ENCODE measurements at places on chromosomes 7 and 10. TPM values are rescaled to one million over a fixed set of nuclear protein-coding genes. Genes with fewer than 3 reads are reported as not detected.

PHYHIPL gene
- total RNA-seq: not detected

MKX gene
- total RNA-seq: 4.4 TPM

SFRP4 gene
- total RNA-seq: 64.4 TPM

DNA sequence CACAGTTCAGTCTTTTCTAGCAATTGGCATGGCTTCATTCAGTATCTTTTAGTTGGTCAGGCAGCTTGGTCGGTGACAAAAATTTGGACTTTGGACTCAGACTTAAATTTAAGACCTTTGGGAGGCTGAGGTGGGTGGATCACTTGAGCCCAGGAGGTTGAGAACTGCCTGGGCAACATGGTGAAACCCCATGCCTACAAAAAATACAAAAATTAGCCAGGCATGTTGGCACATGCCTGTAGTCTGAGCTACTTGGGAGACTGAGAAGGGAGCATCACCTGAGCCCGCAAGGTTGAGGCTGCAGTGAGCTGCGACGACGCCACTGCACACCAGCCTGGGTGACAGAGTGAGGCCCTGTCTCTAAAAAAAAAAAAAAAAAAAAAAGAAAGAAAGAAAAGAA lies 19.5 kb upstream of the ITPRID1 start:
- no peak for DNase-seq
- no peak overlapping the region for H3K4me3 ChIP-seq
- no peak overlapping the region for H3K27ac ChIP-seq
- no peaks in the 10 kb centered on the region for H3K27me3 ChIP-seq
- no peaks in the 10 kb centered on the region for H3K4me1 ChIP-seq

DNA sequence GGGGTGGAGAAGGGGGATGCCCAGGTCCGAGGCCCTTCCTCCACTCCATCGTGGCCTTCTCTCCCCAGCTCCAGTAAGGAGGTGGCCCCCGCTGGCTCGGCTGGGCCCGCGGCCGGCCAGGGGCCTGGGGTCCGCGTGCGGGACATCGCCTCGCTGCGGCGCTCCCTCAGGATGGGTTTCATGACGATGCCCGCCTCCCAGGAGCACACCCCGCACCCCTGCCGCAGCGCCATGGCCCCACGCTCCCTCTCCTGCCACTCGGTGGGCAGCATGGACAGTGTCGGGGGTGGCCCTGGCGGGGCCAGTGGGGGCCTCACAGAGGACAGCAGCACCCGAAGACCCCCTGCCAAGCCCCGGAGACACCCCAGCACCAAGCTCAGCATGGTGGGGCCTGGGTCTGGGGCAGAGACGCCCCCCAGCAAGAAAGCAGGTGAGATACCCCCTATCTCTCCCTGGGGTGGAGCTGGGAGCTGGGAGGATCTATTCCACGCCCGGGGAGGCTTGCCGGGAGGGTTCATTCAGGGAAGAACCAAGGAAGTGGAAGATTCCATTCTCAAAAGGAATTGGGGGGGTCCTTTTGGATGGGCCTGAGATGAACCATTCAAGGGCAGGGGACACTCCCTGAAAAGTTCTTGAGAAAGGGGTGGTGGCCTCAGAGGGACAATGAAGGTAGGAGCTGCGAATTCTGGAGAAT lies 3.2 kb downstream of the NYAP1 start:
- H3K4me1 ChIP-seq: peaks cover 6% of the 10 kb centered on the region
- H3K36me3 ChIP-seq: no peaks in the 10 kb centered on the region
- no peaks in the 10 kb centered on the region for H3K27me3 ChIP-seq
- no peak overlapping the region for H3K4me3 ChIP-seq

DNA sequence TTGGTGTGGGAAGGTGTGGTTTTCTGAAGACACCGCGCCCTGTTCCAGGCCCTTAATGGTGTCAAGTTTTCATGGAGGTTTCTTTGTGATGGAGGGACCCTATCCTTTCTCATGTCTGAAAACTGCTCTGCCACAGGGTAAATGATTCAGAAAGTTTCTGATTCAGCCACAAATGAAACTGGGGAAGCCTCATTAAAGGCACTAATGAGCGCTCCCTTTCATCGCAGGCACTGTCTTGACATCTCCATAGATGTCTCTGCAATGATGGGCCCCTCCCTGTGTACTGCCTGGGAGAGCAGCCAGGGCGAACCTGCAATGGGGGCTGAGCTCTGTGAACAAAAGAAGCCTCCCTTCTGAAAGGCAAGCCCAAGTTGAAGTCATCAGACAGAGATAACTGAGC lies 355.3 kb downstream of the PRPF18 start:
- H3K27ac ChIP-seq: no peak overlapping the region
- no peak overlapping the region for H3K4me3 ChIP-seq
- H3K27me3 ChIP-seq: no peaks in the 10 kb centered on the region
- DNase-seq: no peak
- no peaks in the 10 kb centered on the region for H3K36me3 ChIP-seq
- H3K4me1 ChIP-seq: peaks cover 10% of the 10 kb centered on the region

All from uterus (tissue), 4 donors.